ENCODE measurements at places on chromosomes 6 and 20.
A peak's percentile ranks its signal among the peaks of the same experiment; 100 is the strongest.

- no peaks in the 10 kb centered on the region for H3K36me3 ChIP-seq
- H3K4me3 ChIP-seq, result peak overlapping the region; percentile 71
- no peaks in the 10 kb centered on the region for H3K4me1 ChIP-seq
- no peak for DNase-seq
- no peaks in the 10 kb centered on the region for H3K27me3 ChIP-seq
Observed at GRCh38 chr6:28442586-28442985, 705 bp downstream of the ZSCAN23 start.

- no peak for DNase-seq
- H3K27me3 ChIP-seq, result no peaks in the 10 kb centered on the region
- no peak overlapping the region for H3K4me3 ChIP-seq
- H3K4me1 ChIP-seq, result no peaks in the 10 kb centered on the region
Observed at GRCh38 chr6:130063806-130064205, 45.4 kb downstream of the L3MBTL3 start.

DNA sequence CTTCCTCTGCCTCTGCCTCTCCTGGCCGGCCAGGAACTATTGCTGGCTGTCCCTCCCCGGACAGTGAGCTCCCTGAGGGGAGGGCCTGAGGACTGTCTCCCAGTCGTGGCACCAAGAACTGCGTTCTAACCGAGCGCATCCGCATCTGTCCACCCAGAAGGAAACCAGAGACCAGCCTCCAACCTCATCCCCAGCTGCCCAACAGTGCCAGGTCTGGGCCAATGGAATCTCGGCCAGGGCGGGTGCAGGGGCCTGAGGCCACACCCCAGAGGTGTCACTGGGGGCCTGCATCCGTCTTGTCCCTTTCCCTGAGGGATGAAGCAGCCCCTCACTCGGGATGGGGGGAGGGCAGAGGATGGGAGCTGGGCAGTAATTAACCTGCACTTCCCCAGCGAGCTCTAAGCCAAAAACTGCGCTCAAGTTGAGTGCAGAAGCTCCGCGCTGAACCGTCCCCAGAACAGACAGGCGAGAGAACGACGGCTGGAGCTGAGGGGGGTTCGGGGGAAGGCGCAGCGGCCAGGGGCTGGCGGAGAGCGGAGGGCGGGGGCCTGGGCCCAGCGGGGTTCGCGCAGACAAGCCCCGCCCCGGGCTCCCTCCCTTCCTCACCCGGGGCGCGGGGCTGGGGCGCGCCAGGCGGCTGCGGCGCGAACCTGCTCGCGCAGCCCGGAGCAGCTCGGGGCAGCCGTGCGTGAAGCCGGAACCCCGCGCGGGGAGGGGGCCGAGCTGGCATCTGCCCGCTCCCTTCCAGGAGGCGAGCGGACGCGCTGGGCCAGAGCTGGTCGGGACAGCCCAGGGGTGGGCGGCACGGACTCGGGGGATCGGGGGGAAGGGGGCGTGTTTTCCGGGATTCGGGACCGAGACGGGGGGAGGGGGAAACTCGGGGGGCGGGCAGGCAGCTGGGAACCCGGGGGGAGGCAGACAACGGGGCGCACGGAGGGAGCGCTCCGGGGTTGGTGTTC lies 1.4 kb downstream of the TFEB start:
- H3K4me3 ChIP-seq, result peak overlapping the region; percentile 64
- H3K4me1 ChIP-seq, result peaks cover 14% of the 10 kb centered on the region
- no peak for DNase-seq

- peaks cover 2% of the 10 kb centered on the region for H3K27me3 ChIP-seq
- no peak for DNase-seq
- no peak overlapping the region for H3K4me3 ChIP-seq
Observed at GRCh38 chr6:40825102-40825501, 213.9 kb downstream of the UNC5CL start.

GRCh38 chr6:108839083-108839642 lies 9.1 kb upstream of the ARMC2 start:
- H3K4me1 ChIP-seq, result no peaks in the 10 kb centered on the region
- H3K4me3 ChIP-seq, result no peak overlapping the region
- no peaks in the 10 kb centered on the region for H3K36me3 ChIP-seq
- no peak overlapping the region for H3K27ac ChIP-seq
- no peak for DNase-seq

DNA sequence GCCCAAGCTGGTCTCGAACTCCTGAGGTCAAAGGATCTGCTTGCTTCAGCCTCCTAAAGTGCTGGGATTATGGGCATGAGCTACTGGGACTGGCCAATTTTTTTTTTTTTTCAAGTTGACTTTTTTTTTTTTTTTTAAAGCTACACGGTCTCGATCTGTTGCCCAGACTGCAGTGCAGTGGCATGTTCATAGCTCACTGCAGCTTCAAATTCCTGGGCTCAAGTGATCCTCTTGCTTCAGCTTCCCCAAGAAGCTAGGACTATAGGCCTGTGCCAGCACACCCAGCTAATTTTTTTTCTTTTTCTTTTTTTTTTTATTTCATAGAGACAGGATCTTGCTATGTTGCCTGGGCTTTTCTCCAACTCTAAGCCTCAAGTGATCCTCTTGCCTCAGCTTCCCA lies 59.5 kb downstream of the NCOA3 start:
- peaks cover 24% of the 10 kb centered on the region for H3K4me1 ChIP-seq
- no peak overlapping the region for H3K4me3 ChIP-seq
- no peak overlapping the region for H3K27ac ChIP-seq

DNA sequence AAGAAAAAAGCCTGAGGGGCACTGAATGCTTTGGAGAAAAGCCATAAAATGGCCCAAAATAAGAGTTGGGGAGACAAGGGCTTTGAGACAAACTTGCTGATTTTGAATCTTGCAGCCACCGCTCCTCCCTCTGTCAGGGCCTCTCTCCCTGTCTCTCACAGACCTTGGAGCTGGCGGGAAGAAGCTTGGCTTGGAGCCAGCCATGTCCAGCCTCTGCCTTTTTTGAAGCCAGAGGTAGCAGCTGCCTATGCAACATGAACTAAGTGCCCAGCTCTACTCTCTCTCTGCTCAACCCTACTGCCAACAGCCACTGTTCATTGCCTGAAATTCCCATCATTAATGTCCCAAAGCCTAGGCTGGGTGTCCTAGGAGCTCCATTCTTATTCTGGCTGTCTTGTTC lies 63.7 kb upstream of the CTNNBL1 start:
- no peak overlapping the region for H3K27ac ChIP-seq
- no peaks in the 10 kb centered on the region for H3K36me3 ChIP-seq
- H3K27me3 ChIP-seq, result peaks cover 21% of the 10 kb centered on the region

- no peaks in the 10 kb centered on the region for H3K36me3 ChIP-seq
- peak overlapping the region; percentile 78 for H3K27ac ChIP-seq
- no peak for DNase-seq
- no peak overlapping the region for H3K4me3 ChIP-seq
- peaks cover 15% of the 10 kb centered on the region for H3K4me1 ChIP-seq
- H3K27me3 ChIP-seq, result no peaks in the 10 kb centered on the region
Observed at GRCh38 chr6:102742754-102743356, 1349.3 kb downstream of the GRIK2 start.

GRCh38 chr20:38092915-38093314 lies 59.4 kb downstream of the RPRD1B start:
- DNase-seq, result no peak
- peaks cover 13% of the 10 kb centered on the region for H3K4me1 ChIP-seq
- H3K36me3 ChIP-seq, result peaks cover 6% of the 10 kb centered on the region

DNA sequence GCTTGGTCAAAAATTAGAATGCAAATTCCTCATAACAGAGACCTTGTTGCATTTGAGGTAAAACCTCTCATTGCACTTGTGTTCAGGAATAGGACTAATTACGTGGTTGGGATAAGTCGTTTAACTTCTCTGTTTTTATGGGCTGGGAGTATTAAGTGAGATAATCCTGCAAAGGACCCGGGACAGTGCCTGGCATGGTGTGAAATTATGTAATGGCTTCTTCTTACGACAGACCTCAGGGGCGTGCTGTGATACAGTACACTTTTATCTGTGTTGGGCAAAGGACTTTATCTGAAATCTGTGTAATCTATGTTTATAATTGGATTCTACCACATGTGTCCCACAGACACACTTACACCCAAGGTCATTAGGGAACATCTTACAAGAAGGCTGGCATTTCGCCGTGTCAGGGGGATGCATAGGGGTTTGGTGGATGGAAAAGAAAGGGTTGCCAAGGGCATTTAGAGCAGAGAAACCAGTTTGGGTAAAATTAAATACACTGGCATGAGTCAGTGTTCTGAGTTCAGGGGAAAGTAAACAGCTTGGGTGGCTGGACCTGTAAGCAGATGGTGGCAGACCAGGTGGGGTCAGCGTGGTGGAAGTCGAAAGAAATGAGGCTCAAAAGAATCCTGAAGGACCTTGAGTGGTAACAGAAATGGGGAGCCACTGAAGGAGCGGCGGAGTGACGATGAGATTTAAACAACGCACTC lies 17.2 kb upstream of the RTF2 start:
- no peak overlapping the region for H3K4me3 ChIP-seq
- DNase-seq, result no peak

GRCh38 chr20:48195121-48195870 lies 410.0 kb upstream of the SULF2 start:
- H3K27me3 ChIP-seq, result no peaks in the 10 kb centered on the region
- no peak overlapping the region for H3K4me3 ChIP-seq
- H3K4me1 ChIP-seq, result no peaks in the 10 kb centered on the region
- no peak overlapping the region for H3K27ac ChIP-seq
- no peaks in the 10 kb centered on the region for H3K36me3 ChIP-seq

- no peak for DNase-seq
- peaks cover 7% of the 10 kb centered on the region for H3K36me3 ChIP-seq
- no peak overlapping the region for H3K4me3 ChIP-seq
- H3K27me3 ChIP-seq, result no peaks in the 10 kb centered on the region
Observed at GRCh38 chr20:62885896-62886708, 24.5 kb upstream of the TCFL5 start.

DNA sequence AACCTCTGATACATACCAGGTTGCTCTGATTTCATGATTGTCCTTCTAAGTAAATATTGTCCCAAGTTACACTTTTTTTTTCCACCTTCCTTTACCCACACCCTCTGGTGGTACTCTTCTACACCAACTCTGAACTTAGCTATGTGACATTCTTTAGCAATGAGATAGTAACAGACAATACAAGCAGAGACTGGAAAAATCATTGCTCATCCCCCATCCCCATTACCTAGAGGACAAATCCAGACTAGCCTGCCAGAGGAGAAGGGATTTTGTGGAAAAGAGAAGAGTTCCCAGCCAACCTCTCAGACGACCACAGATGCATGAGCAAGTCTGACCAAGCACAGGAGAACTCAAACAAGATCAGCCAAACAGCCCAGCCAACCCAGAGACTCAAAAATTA lies 32.8 kb upstream of the TFAP2B start:
- DNase-seq, result no peak
- no peaks in the 10 kb centered on the region for H3K36me3 ChIP-seq
- no peak overlapping the region for H3K27ac ChIP-seq
- no peaks in the 10 kb centered on the region for H3K27me3 ChIP-seq
- H3K4me3 ChIP-seq, result no peak overlapping the region
- H3K4me1 ChIP-seq, result no peaks in the 10 kb centered on the region

DNA sequence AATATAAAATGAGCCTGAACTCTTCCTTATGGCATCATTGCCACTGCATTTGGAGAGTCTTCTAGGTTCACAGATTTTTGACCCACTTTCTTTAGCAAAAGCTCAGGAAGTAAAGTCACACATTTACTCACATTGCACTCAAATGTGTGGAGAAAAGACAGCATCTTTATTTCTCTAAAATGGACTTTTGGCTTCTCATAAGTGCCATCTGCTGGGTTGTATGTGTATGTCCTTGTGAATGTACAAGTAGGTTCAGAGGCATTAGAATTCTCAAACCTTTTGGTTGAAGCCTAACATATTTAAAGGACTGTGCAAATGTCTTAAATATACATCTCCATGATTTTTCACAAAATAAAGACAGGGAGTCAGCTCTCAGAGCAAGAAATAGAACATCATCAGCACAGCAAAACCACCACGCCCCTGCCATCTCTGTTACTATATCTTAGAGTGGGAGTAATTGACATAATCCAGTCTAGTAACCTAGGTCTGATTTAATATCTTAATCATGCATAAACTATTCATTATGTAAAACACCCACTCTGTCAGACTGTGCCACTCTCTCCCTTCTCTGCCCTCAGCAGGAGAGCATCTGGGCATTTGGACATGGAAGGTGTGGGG lies 42.2 kb upstream of the SPTLC3 start:
- H3K27me3 ChIP-seq, result no peaks in the 10 kb centered on the region
- H3K4me3 ChIP-seq, result no peak overlapping the region
- no peak overlapping the region for H3K27ac ChIP-seq
- H3K36me3 ChIP-seq, result no peaks in the 10 kb centered on the region
- H3K4me1 ChIP-seq, result no peaks in the 10 kb centered on the region

- no peaks in the 10 kb centered on the region for H3K36me3 ChIP-seq
- no peak for DNase-seq
- H3K4me3 ChIP-seq, result no peak overlapping the region
- H3K27me3 ChIP-seq, result no peaks in the 10 kb centered on the region
Observed at GRCh38 chr20:63129991-63130657, 85.8 kb downstream of the YTHDF1 start.

DNA sequence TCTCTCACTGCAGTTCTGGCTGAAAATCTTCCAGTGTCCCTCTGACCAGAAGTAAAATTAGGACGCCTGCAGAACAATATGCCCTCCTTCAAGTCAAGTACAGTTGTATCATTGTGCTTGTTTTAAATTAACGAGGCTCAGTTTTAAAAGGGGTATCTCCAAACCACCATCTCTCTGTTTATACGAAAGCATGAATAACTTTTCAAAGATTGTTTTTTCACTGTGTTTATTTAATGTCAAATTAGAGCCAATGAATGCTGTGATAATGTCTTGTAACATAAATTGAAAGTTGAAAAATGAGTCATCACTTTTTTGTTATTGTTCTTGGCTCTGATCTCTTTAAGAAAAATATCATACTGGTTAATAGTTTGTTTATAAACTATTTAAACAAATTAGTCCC lies 230.7 kb upstream of the THEMIS start:
- no peak overlapping the region for H3K4me3 ChIP-seq
- no peaks in the 10 kb centered on the region for H3K27me3 ChIP-seq
- H3K4me1 ChIP-seq, result peaks cover 7% of the 10 kb centered on the region
- DNase-seq, result no peak
- no peak overlapping the region for H3K27ac ChIP-seq

GRCh38 chr20:25461786-25462545 lies 54.5 kb downstream of the GINS1 start:
- DNase-seq, result no peak
- peaks cover 4% of the 10 kb centered on the region for H3K36me3 ChIP-seq
- no peak overlapping the region for H3K27ac ChIP-seq
- H3K4me1 ChIP-seq, result no peaks in the 10 kb centered on the region
- no peak overlapping the region for H3K4me3 ChIP-seq

Measured in Panc1 (cell line).